ENCODE measurements at places on chromosomes 6 and 20. TPM values are rescaled to one million over a fixed set of nuclear protein-coding genes. Genes with fewer than 3 reads are reported as not detected.

SLC22A3 gene
- total RNA-seq = not detected

OR12D3 gene
- total RNA-seq = not detected

DNAH8 gene
- total RNA-seq = 0.09 TPM

RPS18 gene
- total RNA-seq = 3,439 TPM

PRR18 gene
- total RNA-seq = not detected

PDE10A gene
- total RNA-seq = not detected

DNA sequence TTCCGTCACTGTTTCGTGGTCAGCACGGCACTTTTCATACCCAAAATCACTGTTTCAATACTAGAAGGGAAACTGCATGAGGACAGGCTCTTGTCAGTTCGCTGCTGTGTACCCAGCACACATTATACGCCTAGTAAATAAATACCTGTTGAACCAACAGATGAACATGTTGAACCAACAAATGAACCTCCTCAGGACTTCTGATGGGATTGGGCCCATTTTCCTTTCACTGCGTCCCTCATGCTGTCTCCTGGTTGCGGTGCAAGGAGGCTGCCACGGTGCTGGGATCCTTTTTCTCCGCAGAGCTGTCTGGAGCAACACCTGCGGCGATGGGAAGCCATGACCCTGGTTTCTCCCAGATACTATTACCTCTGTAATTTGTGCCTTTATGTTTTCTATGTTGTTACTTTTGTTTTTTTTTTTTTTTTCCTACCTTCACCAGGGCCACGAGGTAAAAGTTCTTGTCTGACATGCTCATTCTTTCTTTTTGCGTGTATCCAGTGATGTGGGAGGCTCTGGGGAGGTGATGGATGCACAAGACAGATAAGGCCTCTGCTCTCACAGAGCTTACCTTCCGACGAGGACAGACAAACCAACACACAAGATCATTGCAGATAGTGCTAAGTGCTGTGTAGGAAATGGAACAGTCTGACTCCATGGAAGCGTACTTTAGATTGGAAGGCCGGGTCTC is 1.1 kb downstream of the VAPB start:
- DNase-seq = no peak

DNA sequence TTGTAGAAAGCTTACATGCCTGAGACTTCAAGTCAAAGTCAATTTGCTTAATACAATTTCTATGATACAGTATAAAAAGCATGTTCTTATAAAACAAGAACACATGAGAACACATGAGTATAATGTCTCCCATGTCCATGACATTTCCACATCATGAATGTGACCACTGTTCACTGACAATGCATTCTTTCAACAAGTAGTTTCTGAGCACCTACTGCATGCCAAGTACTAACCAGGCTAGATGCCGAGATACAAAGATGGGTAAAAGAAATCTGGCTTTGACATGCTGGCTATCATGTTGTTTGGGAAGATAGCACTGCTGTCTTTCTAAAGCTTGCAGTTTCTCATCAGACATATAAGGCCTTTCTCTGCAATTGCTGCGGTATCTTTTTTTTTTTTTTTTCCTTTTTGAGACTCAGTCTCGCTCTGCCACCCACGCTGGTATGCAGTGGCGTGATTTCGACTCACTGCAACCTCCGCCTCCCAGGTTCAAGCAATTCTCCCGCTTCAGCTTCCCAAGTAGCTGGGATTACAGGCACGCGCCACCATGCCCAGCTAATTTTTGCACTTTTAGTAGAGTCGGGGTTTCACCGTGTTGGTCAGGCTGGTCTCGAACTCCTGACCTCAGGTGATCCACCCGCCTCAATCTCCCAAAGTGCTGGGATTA is 123.6 kb upstream of the DST start:
- no peak for DNase-seq

- no peak for DNase-seq
Observed at GRCh38 chr6:168374051-168374502, 54.5 kb upstream of the DACT2 start.

DNA sequence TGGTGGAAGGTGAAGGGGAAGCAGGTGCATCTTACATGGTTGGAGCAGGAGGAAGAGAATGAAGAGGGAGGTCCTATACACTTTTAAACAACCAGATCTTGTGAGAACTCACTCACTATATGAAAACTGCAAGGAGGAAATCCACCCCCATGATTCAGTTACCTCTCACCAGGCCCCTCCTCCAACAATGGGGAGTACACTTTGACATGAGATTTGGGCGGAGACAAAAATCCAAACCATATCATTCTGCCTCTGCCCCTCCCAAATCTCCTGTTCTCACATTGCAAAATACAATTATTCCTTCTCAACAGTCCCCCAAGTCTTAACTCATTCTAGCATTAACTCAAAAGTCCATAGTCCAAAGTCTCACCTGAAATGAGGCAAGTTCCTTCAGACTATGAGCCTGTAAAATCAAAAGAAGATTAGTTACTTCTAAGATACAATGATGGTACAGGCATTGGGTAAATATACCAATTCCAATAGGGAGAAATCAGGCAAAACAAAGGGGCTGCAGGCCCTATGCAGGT is 60.5 kb downstream of the EDN1 start:
- DNase-seq = no peak

DNA sequence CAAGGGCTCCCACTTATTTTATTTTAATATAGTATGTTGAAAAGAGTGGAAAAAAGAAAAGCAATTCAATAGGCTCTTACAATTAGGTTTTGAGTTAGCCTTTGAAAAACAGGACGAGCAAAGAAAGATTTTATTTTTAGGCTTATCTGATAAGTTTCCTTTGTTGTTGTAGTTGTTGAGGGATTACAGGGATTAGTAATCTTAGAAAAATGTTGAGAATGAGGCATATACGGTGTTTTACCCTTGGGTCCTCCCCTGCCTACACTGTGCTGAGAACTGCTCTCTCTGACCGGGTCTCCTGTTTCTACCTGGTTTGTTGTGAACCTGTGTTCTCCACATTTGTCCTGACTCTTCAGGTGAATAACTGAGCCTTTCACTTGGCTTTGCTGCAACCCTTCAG is 16.7 kb downstream of the TRAPPC3L start:
- no peak for DNase-seq

- no peak for DNase-seq
Observed at GRCh38 chr6:117494283-117494682, 11.8 kb downstream of the DCBLD1 start.

DNA sequence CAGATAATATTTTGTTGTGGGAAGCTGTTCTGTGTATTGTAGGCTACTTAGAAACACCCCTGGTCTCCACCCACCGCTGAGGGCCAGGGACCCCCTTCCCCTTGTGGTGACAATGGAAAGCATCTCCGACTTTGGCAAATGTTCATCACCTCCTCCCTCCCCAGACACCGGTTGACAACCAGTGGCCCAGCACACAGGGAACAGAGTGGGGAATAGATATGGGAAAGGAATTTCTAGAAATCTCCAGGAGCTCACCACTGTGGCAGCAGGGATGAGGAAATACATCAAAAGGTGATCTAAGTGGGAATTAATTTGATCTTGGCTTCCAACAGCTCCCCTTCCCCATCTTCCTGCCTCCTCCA is 257.3 kb upstream of the FOXQ1 start:
- DNase-seq = no peak

- DNase-seq = no peak
Observed at GRCh38 chr20:48226642-48227041, 441.4 kb upstream of the SULF2 start.

DNA sequence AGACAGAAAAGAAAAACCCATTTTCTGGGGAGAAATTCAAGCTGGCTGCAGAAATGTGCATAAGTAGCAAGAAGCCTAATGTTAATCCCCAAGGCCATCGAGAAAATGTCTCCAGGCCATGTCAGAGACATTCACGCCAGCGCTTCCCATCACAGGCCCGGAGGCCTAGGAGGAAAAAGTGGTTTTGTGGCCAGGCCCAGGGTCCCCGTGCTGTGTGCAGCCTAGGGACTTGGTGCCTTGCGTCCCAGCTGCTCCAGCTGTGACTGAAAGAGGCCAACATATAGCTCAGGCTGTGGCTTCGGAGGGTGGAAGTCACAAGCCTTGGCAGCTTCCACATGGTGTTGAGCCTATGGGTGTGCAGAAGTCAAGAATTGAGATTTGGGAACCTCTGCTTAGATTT is 10.9 kb downstream of the IFNGR1 start:
- no peak for DNase-seq

- no peak for DNase-seq
Observed at GRCh38 chr6:25165177-25165576, 114.0 kb upstream of the CARMIL1 start.

GRCh38 chr6:15247500-15248450 is 1.9 kb downstream of the JARID2 start:
- peak; percentile 62 for DNase-seq

DNA sequence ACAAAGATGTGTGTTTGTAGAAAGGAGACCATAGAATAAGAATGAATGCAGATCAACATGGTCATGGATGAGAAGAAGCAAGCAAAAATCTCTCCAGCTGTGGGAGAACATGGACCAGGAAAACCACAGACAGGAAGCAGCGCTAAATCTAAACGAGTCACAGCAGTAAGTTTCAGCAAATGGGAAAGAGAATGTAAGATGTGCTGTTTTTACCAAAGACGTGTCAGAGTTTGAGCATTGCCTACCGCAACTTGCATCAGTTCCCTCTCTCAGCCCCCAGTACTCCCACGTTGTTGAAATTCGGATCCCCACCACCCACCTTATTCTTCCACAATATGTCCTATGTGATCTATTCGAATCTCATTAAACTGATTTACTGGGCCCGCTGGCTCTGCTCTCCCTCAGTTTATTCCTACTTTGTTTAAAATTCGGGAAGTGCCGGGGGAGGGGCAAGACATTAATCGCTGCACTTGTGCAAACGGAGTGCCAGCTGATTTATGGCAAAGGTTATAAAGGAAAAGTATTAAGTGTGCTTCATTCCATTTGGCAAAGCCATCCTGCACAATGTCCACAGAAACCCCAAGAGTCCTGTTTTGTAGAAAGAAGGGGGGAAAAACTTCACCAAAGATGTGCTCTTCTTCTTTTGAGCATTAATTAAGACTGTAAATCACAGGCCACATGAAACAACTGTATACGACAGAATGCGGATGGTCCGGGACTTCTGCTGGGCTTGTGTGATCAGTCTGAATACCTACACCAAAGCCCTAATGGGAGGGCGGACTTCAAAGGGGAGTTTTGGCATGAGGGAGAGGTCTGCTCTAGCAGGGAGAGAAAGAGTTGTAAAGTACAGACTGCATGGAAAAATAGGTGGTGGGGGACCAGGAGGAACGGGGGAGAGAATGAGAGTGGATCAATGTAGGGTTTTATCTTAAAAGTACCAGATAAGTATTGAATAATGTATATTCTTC is 59.1 kb upstream of the PRDM1 start:
- no peak for DNase-seq

- DNase-seq = no peak
Observed at GRCh38 chr6:8110725-8111124, 8.4 kb upstream of the EEF1E1 start.

GRCh38 chr6:29631209-29631810 is 1.7 kb downstream of the GABBR1 start:
- no peak for DNase-seq

DNA sequence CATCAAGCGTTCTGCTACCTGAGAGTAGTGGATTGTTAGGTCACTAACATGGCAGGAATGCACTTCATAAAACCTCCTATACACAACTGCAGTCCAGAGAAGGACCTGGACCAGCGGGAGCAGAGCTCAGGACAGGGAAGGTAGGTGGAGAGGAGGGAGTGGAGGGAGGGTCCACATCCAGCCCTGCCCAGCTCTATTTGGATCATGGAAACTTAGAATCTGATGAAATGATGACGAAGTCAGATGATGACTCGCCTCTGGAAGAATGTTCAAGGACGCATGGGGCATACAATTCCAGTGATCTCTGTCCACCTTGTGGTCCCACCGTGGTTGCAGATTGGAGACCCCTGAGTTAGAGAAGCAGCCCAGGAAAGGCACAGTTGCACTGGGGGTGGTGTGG is 68.8 kb downstream of the CLIC5 start:
- no peak for DNase-seq

- DNase-seq = no peak
Observed at GRCh38 chr6:109896341-109896740, 81.8 kb upstream of the GPR6 start.

DNA sequence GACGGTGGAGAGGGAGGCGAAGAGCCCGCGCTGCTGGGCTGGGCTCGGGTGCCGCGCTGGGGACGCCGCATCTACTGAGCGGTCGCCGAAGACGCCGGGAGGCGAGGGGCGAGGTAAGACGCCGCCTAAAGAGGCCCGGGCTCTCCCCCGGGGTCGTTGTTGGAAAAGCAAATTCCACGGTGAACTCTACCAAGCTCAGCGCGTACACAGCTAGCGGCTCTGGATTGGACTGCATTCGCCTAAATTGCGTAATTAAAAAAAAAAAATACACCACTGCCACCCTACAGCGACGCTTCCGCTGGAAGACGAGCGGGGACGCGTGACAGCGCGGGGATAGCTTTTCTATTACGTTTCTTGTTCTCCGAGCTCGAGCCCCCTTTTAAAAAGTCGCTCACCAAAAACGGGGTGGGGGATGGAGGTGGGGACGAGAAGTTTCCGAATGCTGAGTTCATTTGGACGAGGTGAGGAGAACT is 92.0 kb upstream of the PRDM1 start:
- DNase-seq = peak; percentile 66

DNA sequence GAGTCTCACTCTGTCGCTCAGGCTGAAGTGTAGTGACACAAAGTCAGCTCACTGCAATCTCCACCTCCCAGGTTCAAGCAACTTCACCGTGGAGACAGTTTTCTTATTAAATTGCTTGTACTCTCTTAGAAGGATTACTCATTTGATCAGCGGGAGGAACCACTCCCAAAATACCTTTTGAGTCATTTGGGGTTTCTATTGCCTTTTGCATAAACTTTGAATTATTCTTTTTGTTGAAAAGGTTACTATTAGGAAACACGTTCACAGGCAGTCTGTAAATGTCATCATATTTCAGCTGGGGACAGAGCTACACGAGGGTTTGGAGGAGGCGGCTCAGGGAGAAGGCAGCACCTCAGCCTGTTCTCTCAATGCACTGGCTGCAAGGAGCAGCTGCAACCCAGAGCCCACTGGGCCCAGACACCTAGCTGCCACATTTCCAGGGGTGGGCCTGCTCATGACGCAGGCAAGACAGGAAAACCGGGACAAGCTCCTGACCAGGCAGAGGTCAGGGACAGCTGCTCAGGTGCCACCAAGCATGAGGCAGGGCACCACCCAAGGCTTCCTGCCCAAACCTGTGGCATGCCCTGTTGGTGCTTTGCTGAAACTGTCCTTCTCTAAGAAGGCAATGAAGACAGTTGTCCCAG is 205.9 kb downstream of the BMP7 start:
- no peak for DNase-seq
